ENCODE measurements at places on chromosomes 3 and 15. TPM values are rescaled to one million over a fixed set of nuclear protein-coding genes. Genes with fewer than 3 reads are reported as not detected.

DNA sequence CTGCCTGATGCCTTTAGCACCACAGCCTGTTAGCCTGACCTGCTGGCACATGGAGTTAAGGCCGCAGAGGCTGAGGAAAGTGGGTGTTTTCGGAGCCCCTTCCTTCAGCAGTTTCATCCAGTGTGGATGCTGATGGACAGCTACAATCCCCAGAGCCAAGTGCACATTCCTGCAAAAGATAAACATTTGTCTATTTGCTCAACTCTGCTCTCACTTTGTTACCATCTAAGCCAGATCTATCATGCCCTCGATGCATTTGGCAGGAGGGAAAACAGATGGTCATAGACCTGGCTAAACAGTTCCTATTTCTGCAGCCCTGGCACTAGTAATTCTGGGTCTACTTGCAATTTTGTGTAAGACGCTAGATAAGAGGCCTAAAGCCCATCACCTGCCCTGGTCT, 312.9 kb upstream of the RASGRP1 start:
- DNase-seq = no peak

- DNase-seq = no peak
These were observed 7.4 kb downstream of the IVD start for GRCh38 chr15:40413036-40413435.

Gene LSAMP
- total RNA-seq = not detected

Gene USP50
- not detected for total RNA-seq

Gene SYNM
- 71.3 TPM for total RNA-seq

DNA sequence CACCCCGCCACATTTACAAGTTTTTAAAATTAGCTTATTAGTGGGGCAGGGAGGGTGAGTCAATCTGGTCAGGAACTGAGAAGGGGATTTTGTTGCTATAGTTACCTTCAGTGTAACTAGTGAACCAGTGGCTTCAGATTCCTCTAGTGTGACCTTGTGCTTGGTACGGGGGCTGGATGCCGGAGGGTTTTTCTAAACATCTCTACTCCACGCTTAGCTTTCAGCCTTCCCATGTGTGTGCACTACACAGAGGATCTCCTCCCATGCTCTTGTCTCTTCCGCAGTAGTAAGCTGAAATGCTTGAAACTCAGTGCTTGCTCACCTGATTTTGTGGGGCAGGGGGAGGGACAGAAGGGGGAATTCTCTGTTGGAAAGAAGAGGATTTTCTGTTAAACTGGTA, 67.9 kb upstream of the AKAP13 start:
- DNase-seq = no peak

DNA sequence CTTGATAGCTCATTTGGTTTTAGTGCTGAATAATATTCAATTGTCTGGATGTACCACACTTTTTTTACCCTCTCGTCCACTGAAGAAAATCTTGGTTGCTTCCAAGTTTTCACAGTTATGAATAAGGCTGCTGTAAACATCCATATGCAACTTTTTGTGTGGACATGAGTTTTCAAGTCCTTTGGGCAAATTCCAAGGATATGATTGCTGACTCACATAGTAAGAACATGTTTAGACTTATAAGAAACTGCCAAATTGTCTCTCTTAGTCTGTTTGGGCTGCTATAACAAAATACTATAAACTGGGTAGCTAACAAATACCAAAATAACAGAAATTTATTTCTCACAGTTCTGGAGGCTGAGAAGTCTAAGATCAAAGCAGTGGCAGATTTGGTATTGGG, 59.5 kb upstream of the TNFSF10 start:
- DNase-seq = no peak

Data from SJSA1 (cell line).